HFFc6 (cell line): ENCODE measurements at places on chromosomes 5 and 9. TPM values are rescaled to one million over a fixed set of nuclear protein-coding genes. Genes with fewer than 3 reads are reported as not detected.

Gene GFM2
- total RNA-seq, result 27.5 to 31.8 TPM (median 31.0 TPM) in 3 replicates

Gene PCDHB16
- 1.6 to 2.7 TPM (median 1.7 TPM) in 3 replicates for total RNA-seq

Gene TNFSF8
- not detected in 3 replicates for total RNA-seq

Gene FBXL7
- 13.7 to 17.3 TPM (median 15.6 TPM) in 3 replicates for total RNA-seq

Gene GPX8
- total RNA-seq, result 208 to 219 TPM (median 213 TPM) in 3 replicates

Gene SCGB3A2
- not detected in 3 replicates for total RNA-seq

Gene FOXE1
- 46.6 to 161 TPM (median 61.6 TPM) in 3 replicates for total RNA-seq

Gene PLPPR1
- not detected in 3 replicates for total RNA-seq

Gene MYORG
- 1.1 to 2.2 TPM (median 2.0 TPM) in 3 replicates for total RNA-seq

- H3K27me3 ChIP-seq, result peaks cover 5% of the 10 kb centered on the region
- peak within 1 kb of the TSS; percentile 98 for H3K27ac ChIP-seq
- peak; percentile 62 for DNase-seq
- peaks cover 41% of the 10 kb centered on the region for H3K4me1 ChIP-seq
- peak within 1 kb of the TSS; percentile 93 for H3K4me3 ChIP-seq
- H3K36me3 ChIP-seq, result peaks cover 4% of the 10 kb centered on the region; the same call in 1 of the 2 replicates
These were observed at the start of gene PRXL2C for GRCh38 chr9:96655198-96655851. Gene PRXL2C (minus strand): TSS chr9:96655317. CDS start chr9:96655281, 36 bp downstream.

- DNase-seq, result no peak
- H3K4me1 ChIP-seq, result peaks cover 68% of the 10 kb centered on the region
- H3K27ac ChIP-seq, result peak overlapping the region; percentile 77; the same call in 1 of the 2 replicates
- peaks cover 56% of the 10 kb centered on the region for H3K36me3 ChIP-seq
- H3K27me3 ChIP-seq, result peaks cover 13% of the 10 kb centered on the region
- H3K4me3 ChIP-seq, result no peak overlapping the region
These were observed 78.4 kb downstream of the LRSAM1 start for GRCh38 chr9:127529671-127530070.

GRCh38 chr5:146359836-146360235, 21.2 kb downstream of the POU4F3 start:
- no peak overlapping the region for H3K4me3 ChIP-seq
- H3K27ac ChIP-seq, result no peak overlapping the region
- H3K27me3 ChIP-seq, result peaks cover 19% of the 10 kb centered on the region
- no peak for DNase-seq

DNA sequence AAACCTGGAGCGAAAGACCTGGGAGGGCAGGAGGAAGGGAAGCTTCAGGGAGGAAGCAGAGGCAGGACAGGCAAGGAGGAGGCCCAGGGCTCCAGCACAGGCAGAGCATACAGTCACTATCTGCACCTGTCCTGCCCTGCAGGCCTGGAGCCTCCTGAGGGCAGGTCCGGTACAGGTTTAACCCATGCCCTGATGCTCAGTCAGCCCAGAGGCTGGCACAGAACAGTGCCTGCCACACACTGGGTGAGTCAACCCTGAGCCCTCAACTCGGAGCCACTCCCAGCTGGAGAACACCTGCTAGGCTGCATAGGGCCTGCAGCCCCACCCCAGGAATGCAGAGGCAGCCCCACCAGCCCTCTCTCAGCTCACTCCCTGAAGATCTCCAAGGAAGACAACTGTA, 161.5 kb upstream of the PHYKPL start:
- no peaks in the 10 kb centered on the region for H3K4me1 ChIP-seq
- DNase-seq, result no peak
- no peak overlapping the region for H3K27ac ChIP-seq
- no peaks in the 10 kb centered on the region for H3K36me3 ChIP-seq
- H3K27me3 ChIP-seq, result peaks cover 3% of the 10 kb centered on the region; the same call in 1 of the 2 replicates
- no peak overlapping the region for H3K4me3 ChIP-seq

- no peak overlapping the region for H3K27ac ChIP-seq
- H3K4me3 ChIP-seq, result no peak overlapping the region
- no peaks in the 10 kb centered on the region for H3K36me3 ChIP-seq
- DNase-seq, result no peak
- H3K27me3 ChIP-seq, result no peaks in the 10 kb centered on the region; the same call in 1 of the 2 replicates
These were observed 241.8 kb downstream of the TRIM32 start for GRCh38 chr9:116928884-116929283.

- H3K27me3 ChIP-seq, result no peaks in the 10 kb centered on the region
- peaks cover 3% of the 10 kb centered on the region; the same call in 1 of the 2 replicates for H3K36me3 ChIP-seq
- H3K4me1 ChIP-seq, result peaks cover 70% of the 10 kb centered on the region
- DNase-seq, result peak; percentile 47
- H3K4me3 ChIP-seq, result no peak overlapping the region
These were observed 184.0 kb downstream of the SEMA5A start for GRCh38 chr5:9361835-9362234.

- no peaks in the 10 kb centered on the region; the same call in 1 of the 2 replicates for H3K27me3 ChIP-seq
- H3K4me1 ChIP-seq, result peaks cover 15% of the 10 kb centered on the region
- H3K36me3 ChIP-seq, result no peaks in the 10 kb centered on the region
- DNase-seq, result no peak
These were observed 63.3 kb downstream of the DPYSL3 start for GRCh38 chr5:147446523-147446922.

DNA sequence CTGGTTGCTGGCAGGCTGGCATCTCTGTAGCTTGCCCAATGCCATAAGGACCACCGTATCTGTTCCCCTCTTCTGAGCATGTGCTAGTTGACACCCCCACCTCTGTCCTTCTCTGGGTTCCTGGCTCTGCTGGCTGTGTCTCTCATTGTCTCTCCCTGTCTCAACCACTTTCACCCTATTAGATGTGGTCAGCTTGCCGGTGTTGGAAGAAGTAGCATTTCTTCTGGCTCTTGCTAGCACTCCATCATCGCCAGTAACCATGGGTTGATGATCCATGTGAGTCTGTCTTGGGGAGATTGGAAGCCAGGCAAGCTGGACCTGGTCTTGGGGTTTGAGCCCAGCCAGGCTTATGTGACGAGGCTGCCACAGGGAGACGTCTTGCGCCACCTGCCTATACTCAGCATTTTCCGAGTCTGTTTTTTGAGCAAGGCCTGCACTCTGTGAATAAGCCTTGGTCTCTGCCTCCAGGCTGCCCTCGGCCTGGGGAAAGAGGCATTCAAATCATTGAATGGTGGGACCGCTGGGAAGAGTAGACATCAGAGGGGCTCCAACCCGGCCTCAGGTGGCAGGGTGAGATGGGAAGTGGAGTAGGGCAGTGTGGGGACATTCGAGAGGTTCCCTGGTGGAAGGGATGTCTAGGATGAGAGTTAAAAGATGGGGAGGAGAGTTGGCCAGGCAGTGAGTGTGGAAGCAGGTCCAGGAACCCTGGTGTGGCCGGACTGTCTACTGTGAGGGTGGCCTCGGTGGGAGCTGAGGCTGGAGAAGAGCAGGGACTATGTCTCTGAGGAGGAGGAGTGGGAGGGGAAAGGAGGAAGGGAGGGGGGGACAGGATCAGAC, 74.3 kb downstream of the ZNF618 start:
- no peak overlapping the region for H3K4me3 ChIP-seq
- H3K36me3 ChIP-seq, result no peaks in the 10 kb centered on the region
- no peak for DNase-seq
- no peak overlapping the region for H3K27ac ChIP-seq

GRCh38 chr5:139774980-139775661, 20.5 kb upstream of the PSD2 start:
- no peak overlapping the region for H3K4me3 ChIP-seq
- no peaks in the 10 kb centered on the region for H3K36me3 ChIP-seq
- peak; percentile 39 for DNase-seq
- H3K27ac ChIP-seq, result no peak overlapping the region
- peaks cover 24% of the 10 kb centered on the region for H3K27me3 ChIP-seq

DNA sequence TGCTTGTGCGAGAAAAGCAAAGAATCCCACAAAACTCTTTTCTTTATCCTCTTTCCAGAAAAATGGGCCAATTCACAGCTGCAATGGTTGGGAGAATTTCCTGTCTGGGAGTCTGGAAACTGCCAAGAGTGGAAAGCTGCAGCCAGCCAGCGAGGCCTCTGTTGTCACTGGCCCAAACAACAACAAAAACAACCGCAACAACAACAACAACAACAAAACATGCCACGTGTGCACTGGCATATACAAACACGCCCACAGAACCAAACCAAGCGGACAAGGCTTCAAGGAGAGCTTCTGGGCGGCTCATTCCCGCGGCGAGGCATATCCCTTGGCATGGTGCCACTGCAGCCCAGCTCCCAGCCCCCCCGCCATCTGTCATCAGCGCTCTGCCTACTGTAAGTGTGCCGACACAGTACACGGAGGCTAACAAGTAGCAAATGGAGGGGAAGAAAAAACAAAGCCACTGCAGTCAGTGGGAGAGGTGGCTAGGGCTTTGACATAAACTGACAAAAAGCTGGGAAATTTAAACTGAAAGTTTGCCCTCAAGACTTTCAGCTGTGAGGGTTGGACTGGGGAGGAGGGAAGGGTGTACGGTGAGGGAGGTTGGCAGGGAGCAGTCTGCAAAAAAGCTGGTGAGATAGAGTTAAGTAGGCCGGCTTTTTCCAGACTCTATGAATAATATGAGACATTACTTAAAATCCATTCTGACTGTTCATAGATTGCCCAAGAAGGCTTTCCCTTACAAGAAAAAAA, 165.0 kb upstream of the ZNF462 start:
- peaks cover 7% of the 10 kb centered on the region; the same call in 1 of the 2 replicates for H3K4me1 ChIP-seq
- H3K27me3 ChIP-seq, result no peaks in the 10 kb centered on the region; the same call in 1 of the 2 replicates
- peak overlapping the region; percentile 71 for H3K4me3 ChIP-seq
- H3K27ac ChIP-seq, result peak overlapping the region; percentile 16; the same call in 1 of the 2 replicates
- no peaks in the 10 kb centered on the region for H3K36me3 ChIP-seq
